ENCODE measurements at places on chromosomes 5 and 9.

DNA sequence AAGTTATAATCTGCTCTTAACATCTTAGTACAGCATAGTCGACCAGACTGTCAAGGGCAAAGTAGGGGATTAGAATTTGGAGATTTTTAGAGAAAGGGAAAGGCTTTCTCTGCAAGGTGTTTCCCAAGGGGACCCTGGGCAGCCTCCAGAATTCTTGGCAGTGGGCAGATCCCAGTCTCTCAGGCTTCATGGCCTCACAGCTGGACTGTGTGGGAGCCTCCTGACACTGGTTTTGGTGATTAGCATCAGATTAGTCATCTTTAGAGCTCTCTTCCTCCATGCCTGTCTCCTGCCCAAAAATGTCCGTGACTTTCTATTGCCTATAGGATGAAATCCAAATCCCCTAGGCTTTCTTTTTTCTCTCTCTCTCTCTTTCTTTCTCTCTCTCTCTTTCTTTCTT lies 370.7 kb downstream of the ZSWIM6 start:
- DNase-seq: no peak

DNA sequence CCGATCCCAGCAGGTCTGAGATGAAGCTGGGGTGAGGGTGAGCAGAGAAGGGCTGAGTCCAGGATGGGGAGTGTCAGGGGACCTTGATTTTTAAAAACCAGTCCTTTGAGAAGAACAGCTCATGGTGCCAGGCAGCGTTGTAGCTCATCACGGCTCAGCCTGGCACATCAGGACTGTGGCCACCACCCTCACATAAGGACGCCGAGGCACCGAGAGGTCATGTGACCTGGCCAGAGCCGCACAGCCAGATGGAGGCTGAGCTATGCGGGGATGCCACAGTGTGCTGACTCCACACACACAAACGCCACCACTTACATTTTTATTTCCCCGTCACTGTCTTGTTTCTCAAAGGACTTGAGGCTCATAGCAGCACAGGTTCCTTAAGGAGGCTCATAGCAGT lies 32.9 kb upstream of the CEP72 start:
- no peak for DNase-seq

DNA sequence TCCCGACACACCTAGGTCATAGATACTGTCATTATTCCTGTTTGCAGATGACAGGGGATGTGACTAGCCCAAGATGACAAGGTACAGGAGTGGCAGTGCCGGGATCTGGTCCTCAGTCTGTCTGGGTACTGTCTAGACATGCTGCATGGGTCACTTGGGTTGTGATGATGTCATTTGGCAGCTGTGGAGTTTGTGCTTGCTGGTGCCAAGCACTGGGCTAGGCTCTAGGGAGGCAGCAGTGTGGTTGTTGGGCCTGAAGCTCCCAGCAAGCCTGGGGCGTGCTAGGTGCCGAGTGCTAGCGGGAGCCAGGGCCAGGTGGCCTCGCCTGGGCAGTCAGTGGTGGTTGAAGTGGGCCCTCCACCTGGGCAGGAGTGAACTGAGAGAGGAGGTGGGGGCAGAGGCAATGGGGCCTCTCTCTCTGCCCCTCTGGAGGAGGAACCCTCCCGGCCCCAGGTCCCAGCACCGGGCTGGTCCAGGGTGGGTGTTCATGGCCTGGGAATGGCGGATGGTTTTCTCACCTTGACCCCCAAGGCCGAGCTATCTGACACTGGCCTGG lies 8.8 kb upstream of the ASB6 start:
- DNase-seq: no peak

DNA sequence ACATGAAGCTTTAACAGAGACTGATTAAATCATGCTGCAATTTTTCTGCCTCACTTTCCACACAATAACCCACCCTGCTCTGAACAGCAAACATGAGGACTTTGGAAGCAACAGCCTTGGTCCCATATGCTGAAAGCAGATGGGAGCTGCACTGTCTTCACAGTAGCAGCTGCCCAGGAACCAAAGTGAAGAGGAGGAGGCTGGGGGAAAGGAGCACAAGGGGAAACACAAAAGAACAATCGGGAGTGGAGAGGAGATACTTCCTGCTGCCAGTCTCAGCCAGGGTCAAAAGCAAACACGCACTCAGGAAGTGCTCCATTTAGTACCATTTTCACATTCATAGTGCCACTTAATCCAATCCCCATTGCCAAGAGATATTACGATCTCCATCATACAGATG lies 183.3 kb upstream of the PUM3 start:
- no peak for DNase-seq

DNA sequence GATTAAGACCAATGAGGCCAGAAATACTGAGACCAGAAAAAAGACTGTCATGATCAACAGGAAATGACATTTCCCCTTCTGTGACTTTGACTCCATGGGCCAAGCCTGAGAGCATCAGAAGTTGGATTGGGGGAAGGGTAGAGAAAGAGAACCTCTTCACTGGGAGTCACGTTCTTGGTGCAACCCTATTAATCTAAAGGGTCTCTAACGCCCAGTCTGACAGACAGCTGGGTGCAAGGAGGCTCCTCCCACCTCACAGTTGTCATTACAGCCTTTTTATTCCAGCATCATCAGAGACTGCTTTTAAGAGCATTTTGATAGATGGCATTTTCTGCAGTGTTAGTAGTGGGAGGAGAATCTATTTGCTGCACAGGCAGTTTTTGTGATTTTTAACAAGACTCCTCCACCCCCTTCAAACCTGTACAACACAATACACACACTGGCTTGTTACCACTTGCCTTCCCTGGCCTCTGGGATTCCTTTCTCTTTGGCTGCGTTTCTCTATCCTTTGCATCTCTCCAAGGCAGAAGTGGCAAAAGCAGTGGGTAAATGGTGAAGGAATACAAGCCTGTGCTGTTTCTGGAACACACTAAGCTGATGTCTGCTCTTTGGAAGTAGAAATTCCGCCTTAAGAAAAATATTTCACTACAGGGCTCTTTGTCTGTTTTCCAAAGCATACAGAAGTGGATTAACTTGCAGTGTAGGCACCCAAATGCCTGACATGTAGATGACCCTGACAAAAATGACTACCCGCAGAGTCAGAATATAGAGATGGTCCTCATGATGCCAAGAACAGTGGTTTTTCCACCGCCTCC lies 310.4 kb upstream of the ZNF608 start:
- no peak for DNase-seq

DNA sequence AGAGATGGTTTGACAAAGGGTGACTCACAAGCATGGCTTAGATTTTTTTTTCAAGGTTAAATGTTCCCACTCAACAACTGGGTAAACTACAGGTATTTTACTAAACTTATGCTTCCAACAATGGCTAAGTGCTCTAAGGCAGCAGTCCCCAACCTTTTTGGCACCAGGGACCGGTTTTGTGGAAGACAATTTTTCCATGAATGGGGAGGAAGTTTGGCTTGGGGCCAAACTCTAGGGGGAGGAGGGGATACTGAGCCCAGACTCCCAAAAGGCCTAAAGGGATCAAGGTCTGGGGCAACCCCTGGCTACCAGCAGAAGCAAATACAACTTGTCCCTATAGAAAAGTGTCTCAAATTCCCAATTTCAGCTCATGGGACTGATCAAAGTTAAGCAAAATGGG lies 32.0 kb upstream of the HSD17B3 start:
- DNase-seq: no peak

- no peak for DNase-seq
These were observed 337.9 kb upstream of the RFX3 start for GRCh38 chr9:3863686-3864085.

DNA sequence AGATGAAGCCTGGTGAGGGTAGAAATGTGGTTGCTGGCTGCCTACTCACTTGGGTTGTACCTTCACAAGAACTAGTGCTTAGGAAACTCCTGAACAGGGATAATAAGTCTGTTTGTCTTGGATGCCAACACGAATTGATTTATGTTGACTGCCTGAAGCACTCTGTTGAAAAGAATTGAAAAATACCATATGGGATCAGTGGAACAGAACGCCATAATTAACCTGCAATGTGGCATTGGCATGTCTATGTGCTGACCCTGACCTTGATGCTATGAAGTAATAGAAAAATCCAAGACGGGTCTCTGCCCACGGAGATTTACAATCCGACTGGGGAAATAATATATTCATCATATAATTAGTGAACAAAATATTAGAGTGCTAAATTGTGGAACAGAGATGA lies 10.5 kb downstream of the LIX1 start:
- DNase-seq: no peak

- DNase-seq: no peak
These were observed 36.5 kb upstream of the HSPA9 start for GRCh38 chr5:138611678-138612218.

DNA sequence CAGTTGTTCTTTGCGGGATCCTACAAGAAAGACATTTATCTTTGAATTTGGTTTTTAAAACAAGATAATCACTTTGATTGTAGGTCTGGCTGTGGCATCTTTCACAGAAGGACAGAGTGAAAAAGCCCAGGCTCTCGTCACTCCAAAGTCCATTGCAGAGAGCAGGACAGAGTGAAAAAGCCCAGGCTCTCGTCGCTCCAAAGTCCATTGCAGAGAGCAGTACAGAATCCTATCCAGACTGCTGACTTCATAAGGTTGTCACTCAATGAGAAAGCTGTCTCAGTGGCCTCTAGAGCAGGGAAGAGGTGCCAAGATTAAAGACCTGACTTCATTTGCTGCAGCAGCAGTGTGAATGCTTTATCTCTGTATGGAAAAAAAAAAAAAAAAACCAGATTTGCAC lies 16.3 kb upstream of the GPX8 start:
- DNase-seq: no peak

- DNase-seq: no peak
These were observed 45.5 kb upstream of the RNU6ATAC start for GRCh38 chr9:134209731-134210311.

DNA sequence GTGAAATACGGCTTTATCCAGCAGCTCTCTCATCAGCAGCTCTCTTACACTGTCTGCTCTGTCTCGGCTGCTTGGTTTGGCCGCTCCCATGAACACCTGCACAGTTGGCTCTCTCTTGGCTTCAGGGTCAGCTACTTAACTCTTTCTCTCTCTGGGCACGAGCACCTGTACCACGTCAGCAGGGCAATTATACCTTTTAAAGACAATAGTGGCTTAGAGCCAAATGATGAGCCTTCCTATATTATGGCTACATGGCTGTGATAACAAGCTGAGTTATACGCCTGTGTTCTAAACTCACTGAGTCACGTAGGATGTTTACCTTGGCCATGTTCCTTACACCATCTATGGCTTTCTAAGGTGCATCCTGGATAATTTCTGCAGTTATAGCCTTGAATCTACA lies 69.2 kb upstream of the CTNND2 start:
- DNase-seq: no peak

DNA sequence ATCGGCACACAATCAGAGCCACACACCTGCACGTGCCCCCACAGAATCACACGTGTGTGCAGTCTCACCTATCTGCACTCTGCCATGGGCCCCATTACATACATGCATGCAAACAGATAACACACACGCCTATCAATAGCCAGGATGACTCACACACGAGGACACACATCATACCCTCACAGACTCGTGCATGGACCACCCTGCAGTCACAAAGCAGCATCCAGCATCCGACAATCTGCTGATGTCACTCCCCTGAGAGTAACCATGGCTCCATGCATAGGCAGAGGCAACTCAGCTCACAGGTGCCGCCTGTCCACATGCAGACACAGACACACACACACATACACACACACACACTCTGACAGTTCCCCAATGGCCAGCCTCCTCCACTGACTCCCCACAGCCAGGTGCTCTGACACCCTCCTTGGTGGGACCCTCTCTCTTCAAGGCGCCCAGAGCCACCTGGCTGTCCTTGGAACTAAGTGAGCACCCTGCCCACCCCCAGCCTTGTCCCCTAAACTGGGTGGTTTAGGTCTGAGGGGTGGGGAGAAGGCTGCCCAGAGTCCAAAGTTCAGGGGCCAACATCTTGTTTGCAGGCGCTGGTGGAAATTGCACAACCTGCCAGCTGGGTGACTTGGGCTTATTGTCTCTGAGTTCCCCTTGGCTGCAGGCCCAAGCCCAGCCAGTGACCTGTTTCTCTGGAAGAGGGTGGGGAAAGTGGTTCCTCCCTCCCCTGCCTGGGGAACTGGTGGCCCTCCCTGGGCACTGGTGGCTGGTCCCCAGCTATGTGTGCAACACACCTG lies 34.6 kb upstream of the NEK6 start:
- DNase-seq: no peak

DNA sequence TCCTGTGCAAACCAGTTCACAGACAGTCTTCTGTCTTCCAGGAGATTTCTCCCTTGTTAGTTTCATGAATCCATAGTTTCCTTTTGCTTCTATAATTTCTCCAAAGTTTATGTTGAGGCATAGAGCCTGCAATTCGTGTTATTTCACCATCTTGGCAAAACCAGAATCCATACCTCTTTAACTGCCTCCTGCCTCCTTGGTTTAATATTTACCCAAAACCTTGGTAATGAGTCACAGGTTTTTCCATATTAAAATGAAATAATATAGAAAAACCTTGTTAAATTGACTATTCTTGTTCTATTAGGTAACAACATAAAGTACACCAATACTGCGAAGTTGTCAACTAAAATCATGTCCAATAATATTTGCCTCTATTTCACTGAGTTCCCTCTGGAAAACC lies 459.7 kb downstream of the HINT1 start:
- no peak for DNase-seq
